Activated T-cell treated with anti-CD3 and anti-CD28 coated beads, Interleukin-2, amount 50 U/mL, for 4 hours (primary cell): ENCODE measurements at places on chromosomes 1 and 21. TPM values are rescaled to one million over a fixed set of nuclear protein-coding genes. Genes with fewer than 3 reads are reported as not detected.

- no peak for DNase-seq
Measured at GRCh38 chr1:116115476-116116439, 4.6 kb downstream of the MAB21L3 start.

DNA sequence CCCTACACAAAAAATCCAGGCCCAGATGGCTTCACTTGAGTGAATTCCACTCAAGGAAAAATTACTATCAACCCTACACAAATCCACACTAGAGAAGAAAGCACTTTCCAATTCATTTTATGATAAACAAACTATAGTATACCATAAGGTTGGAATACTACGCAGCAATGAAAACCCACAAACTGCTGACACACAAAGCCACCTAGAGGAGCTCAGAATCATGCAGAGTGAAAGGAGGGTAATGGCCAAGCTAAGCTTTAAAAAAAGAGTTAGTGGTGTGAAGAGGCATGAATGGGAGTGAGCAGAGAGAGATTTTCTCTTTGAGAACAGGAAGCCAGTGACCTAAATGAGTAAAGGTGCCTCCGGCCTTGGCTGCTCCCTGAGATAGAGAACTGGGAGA lies 93.7 kb downstream of the DHRS3 start:
- no peak for DNase-seq

DNA sequence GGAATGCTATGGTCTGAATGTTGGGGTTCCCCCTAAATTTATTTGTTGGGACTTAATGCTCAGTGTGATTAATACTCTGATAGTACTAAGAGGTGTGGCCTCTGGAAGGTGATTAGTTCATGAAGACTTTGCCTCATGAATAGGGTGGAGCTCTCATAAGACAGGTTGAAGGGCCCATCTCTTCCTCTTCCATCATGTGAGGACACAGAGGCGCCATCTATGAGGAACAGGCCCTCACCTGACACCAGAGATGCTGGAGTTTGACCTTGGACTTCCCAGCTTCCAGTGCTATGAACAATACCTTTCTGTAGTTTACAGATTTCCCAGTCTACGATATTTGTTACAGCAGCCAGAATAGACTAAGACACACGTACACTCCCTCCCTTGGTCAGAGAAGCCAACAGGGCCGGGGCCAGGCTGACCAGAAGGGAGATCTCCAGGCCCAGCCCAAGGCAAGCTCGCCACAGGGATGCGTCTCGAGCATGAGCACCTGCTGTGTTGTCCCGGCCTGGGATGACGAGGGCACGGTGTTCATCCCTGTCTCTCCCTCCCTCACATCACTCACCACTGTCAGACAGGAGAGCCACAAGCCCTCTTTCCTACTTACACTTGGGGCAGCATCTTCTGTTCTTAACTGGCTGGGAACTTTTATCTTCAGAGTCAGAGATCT lies 4.7 kb upstream of the ABCG1 start:
- DNase-seq, result no peak

DNA sequence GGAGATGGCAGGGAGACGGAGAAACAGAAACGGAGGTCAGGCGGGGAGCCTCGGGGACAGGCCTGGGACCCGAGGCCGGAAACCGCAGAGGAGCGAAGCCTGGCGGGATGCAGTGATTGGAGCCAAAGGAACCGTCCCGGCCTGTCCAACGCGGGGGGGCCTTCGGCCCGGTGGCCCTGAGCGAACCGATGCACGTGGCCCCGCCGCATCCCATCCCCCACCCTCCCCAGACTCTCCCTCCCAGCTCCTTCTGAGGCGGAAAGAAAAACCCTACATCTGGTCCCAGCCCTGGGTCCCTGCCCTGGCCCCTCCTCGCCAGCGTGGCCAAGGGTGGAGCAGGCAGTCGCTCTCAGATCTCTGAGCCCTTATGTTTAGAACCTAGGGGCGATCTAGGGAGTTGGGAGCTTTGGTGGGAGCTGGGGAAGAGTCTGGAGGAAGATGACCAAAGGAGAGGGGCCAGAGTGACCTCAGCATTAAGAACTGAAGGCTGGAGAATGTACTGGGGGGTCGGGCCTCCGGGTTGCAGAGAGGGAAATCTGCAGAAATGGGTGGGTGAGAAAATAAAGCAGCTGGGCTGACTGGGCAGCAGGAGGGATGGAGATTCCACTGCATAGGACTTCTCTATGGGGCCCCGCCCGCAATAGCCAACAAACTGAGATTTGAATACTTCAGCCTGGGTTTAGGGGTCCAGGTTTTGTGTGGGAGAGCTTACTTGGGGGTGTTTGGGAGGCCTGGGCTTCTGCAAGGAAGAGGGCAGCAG lies 1.5 kb upstream of the CRABP2 start:
- DNase-seq, result no peak

GRCh38 chr1:220044678-220045355 lies 1.5 kb downstream of the EPRS1 start:
- no peak for DNase-seq

The LHX8 gene
- total RNA-seq, result not detected

DNA sequence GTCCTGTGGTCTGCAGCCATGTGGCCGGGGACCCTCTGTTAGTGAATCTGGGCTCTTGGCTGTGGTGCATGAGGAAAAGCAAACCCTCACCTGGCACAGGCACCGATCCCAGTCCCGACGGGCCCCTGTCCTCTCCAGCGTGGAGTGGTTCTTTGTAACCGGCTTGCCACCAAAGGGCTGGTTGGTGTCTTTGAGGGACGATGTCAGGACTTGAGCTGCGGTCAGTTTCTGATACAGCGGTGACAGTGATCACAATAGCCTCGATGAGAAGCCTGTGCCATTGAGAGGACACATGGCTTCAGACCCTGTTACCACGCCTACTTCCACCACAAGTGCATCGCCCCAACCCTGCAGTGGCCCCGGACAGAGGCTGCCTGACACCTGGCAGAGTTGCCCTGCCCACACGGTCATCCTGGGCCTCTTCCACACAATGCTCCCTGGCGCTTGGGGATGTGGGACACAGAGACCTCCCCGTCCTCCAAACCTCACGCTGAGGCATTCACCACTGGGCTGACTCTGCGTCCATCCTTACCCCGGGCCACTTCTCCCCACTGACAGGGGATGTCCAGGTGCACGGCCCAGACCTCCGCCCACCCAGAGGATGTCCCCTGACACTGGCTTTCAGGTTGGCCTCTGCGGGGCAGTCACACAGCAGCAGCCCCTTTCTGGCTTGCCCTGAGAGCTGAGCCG lies 18.8 kb upstream of the ACTRT2 start:
- DNase-seq, result no peak

GRCh38 chr1:240772131-240772530 lies 160.2 kb upstream of the GREM2 start:
- DNase-seq, result no peak

The GUCA2B gene
- total RNA-seq, result not detected

The CDC20 gene
- 70.1 TPM for total RNA-seq

The NBPF10 gene
- 0.61 TPM for total RNA-seq

DNA sequence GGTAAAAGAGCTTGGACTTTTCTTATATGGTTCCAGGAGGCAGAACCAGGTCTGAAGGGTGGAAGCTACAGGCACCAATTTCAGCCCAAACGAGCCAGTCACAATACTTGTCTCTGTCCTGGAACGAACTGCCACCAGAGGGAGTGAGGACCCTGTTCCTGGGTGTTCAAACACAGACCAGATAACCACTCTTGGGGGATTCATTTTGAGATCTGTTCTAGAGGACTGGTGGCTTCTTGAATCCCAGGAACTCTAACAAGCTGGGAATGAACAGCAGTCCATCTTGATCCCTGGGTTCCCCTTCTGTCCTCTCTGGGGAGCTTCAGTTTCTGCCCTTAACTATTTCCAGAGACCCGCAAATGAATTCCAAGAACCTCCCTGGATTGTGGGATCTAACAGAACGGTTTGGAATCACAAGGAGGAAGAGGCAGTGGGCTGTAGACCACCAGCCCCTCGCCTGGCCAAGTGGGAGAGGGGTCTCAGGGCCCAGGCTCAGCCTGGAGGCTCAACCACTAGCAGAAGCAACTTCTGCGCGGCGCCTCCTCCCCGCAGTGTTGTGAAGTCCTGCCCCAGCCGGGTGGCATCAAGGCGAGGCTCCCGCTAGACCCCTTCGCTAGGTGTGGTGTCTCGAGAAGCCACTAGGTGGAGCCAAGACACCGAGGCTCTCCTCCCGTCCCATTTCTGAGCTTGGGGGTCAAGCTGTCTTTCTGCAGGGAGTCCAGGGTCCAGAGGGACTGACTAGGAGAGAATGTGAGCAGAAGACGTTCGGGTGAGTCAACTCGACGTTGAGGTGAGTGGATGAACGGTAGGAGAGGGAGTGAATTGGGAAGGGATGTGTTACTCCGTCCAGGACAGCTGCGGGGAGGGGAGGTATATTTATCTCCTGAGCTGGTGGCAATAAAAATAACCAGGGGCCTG lies 12.1 kb upstream of the NES start:
- DNase-seq, result peak; percentile 73

DNA sequence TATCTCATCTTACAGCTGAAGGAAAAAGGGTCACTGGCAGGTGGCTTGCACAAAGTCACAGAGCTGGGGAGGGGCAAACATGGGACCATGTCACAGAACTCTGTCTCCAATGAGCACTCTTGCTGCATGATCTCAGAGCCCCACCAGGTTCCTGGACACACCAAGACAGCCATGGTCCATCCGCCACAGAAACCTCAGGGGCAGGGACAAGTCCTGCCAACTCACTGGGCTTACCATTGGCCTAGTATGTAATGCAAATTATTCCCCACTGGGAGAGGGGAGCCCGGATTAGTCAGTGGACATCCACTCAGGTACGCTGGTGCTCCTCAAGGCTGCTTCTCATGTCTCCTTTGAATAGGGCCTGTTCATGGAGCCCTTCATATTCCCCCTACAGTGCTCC lies 14.2 kb downstream of the S100A7A start:
- no peak for DNase-seq

The CLCNKB gene
- not detected for total RNA-seq

GRCh38 chr1:229887043-229887822 lies 179.8 kb upstream of the GALNT2 start:
- DNase-seq, result no peak

- no peak for DNase-seq
Measured at GRCh38 chr1:4564051-4564450, 90.4 kb upstream of the AJAP1 start.

DNA sequence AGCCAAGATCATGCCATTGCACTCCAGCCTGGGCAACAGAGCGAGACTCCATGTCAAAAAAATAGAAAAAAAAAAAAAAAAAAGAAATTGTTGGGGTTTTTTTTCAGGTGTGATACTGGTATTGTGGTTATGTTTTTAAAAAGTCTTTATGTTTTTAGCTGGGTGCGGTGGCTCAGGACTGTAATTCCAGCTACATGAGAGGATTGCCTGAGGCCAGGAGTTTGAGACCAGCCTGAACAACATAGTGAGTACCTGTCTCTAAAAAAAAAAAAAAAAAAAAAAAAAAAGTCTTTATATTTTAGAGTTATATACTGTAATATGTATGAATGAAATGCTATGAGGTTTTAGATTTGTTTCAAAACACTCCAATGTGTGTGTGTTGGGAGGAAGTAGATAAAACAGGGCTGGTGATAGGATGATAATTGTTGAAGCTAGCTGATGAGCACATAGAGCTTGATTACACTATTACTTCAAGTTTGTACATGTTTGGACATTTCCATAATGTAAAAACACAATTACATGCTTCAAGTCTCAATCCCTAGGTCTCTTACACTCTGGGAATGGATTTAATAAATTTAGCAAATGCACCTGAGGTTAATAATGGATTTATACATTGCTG lies 30.2 kb upstream of the ATP5PO start:
- no peak for DNase-seq

The FCAMR gene
- not detected for total RNA-seq

- DNase-seq, result no peak
Measured at GRCh38 chr1:183896466-183897048, 91.6 kb downstream of the RGL1 start.

GRCh38 chr1:76336931-76337371 lies 262.4 kb downstream of the ST6GALNAC3 start:
- no peak for DNase-seq

DNA sequence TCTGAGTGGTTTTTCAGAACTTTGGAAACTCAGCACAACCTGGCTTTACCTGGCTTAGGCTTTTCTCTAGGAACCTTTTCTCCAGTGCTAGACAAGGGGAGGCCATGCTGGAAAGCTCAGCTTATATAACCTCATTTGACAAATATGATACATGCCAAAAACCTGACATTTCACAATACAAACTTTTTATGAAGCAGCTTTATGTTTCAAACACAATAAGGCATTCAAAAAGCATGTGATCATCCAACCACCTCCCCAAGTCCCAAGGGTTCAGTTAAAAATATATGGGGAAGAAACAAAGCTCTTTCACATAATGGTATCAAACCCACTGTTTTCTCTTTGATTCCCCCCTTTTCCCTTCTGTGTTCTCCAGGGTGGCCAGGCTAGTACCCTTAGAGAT lies 63.7 kb downstream of the ZC3H11B start:
- DNase-seq, result no peak

DNA sequence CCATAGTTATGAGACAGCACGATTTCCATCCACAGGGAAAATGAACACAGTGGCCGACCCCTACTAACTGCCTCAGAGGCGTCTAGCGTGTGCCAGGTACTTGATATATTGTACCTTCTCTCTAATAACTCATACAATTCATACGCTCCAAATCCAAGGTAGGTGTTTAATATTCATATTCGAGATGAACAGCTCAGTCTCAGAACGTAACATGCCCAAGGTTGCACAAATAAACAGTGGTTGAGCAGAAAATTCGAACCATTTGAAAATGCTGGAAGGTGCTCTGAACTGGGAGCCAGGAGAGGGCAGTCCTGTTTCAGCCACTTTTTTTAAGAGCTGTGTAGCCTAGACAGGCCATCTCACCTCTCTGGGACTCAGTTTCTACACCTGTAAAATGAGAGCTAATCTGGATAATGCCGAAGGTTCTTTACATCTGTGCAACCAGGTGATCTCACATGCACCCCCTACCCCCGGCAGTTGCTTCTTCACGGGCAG lies 7.9 kb downstream of the SLC45A3 start:
- no peak for DNase-seq

The ECM1 gene
- total RNA-seq, result 0.50 TPM

The IL10 gene
- total RNA-seq, result 111 TPM
